Urinary bladder (tissue), 4 donors: ENCODE measurements at places on chromosomes 4 and X. TPM values are rescaled to one million over a fixed set of nuclear protein-coding genes. Genes with fewer than 3 reads are reported as not detected.

- DNase-seq: no peak
Observed at GRCh38 chrX:32397562-32398216, 813.7 kb downstream of the DMD start.

DNA sequence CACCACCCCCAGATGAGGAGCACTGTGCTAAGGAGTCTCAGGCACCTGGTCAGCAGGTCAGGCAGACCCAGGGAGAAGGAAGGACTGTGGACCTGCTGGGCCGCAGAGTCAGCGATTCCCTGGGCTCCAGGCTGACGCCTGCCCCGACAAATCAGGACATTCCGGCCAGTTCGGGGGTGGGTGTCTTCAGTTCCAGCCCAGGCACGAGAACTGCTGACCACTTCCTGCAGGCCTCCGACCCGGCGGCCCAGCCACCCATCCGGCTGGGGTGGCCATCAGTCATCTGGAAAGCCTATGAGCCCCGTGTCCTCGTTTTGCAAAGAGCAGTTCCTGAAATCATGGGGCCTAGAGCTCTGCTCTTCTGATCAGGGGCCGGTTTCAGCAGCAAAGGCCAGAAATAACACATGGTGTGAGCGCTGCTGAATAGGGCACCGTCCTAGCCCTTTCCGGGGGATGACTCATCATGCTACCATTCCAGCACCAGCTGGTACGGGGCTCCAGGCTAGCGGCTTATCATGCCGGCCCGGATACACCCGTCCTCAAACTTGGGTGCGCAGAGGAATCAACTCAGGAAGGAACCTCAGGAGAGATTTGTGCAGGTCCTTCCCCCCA, 7.8 kb upstream of the SH3TC1 start:
- no peak for DNase-seq

GRCh38 chrX:132063862-132064261, 40.8 kb downstream of the STK26 start:
- no peak for DNase-seq

DNA sequence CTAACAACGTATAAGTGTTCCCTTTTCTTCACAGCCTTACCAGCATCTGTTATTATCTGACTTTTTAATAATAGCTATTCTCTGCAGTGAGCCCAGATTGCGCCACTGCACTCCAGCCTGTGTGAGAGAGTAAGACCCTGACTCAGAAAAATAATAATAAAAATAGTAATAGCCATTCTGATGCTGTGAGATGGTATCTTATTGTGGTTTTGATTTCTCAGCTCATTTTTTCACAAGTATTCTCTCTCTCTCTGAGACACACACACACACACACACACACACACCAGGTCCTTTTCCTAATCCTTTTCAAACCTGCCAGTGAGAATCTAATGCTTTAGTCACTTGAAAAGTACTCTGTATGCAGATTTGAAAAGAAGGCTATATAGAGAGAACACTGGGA, 89.8 kb downstream of the CHIC2 start:
- DNase-seq: no peak

The NAP1L2 gene
- 6.4 TPM for polyA plus RNA-seq

- no peak for DNase-seq
Observed at GRCh38 chr4:150579551-150580234, 2.3 kb upstream of the MAB21L2 start.

- DNase-seq: no peak
Observed at GRCh38 chrX:149230689-149231088, 274.4 kb downstream of the IDS start.
